ENCODE measurements at places on chromosomes 2 and 18. TPM values are rescaled to one million over a fixed set of nuclear protein-coding genes. Genes with fewer than 3 reads are reported as not detected.

GRCh38 chr18:75029481-75029880 lies 179.5 kb downstream of the PTGR3 start:
- H3K36me3 ChIP-seq: no peaks in the 10 kb centered on the region
- no peaks in the 10 kb centered on the region for H3K27me3 ChIP-seq
- H3K4me3 ChIP-seq: no peak overlapping the region
- DNase-seq: no peak

SMYD5 gene
- 46.7 TPM for total RNA-seq

- no peak overlapping the region for H3K27ac ChIP-seq
- no peaks in the 10 kb centered on the region for H3K27me3 ChIP-seq
- H3K4me3 ChIP-seq: no peak overlapping the region
Measured at GRCh38 chr18:61876899-61877298, 15.9 kb downstream of the RNF152 start.

HS6ST1 gene
- total RNA-seq: 55.1 TPM

All from WTC11 (cell line).